ENCODE measurements at places on chromosomes 2 and 18. TPM values are rescaled to one million over a fixed set of nuclear protein-coding genes. Genes with fewer than 3 reads are reported as not detected.

GRCh38 chr18:7749510-7749981 lies 182.4 kb downstream of the PTPRM start:
- no peak for DNase-seq

GRCh38 chr2:241033336-241033987 lies 35.0 kb downstream of the SNED1 start:
- no peak for DNase-seq

- no peak for DNase-seq
Observed at GRCh38 chr2:134917360-134917865, 1.2 kb upstream of the CCNT2 start.

- no peak for DNase-seq
Observed at GRCh38 chr2:45812011-45812500, 160.6 kb downstream of the PRKCE start.

GRCh38 chr2:214604861-214605260 lies 194.0 kb downstream of the VWC2L start:
- no peak for DNase-seq

DNA sequence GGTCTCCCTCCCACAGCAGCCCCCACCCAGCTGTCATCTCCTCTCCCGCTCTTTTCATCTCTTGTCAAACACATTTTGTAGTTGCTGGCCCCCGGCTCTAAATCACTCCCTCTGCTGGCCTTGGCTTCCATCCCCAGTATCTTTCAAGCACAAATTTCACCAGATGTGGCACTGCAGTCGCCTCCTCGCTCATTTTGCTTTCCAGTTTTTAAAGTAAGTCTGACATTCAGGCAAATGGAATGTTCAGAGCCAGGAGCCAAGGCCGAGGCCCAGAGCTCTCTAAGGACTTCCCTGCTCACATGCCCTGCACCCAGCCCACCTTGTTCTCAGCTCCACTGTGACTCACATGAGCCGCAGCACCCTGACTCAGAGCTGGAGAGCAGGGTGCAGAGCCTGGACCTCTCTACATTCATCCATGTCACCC lies 158.4 kb downstream of the GALNT14 start:
- no peak for DNase-seq

DNA sequence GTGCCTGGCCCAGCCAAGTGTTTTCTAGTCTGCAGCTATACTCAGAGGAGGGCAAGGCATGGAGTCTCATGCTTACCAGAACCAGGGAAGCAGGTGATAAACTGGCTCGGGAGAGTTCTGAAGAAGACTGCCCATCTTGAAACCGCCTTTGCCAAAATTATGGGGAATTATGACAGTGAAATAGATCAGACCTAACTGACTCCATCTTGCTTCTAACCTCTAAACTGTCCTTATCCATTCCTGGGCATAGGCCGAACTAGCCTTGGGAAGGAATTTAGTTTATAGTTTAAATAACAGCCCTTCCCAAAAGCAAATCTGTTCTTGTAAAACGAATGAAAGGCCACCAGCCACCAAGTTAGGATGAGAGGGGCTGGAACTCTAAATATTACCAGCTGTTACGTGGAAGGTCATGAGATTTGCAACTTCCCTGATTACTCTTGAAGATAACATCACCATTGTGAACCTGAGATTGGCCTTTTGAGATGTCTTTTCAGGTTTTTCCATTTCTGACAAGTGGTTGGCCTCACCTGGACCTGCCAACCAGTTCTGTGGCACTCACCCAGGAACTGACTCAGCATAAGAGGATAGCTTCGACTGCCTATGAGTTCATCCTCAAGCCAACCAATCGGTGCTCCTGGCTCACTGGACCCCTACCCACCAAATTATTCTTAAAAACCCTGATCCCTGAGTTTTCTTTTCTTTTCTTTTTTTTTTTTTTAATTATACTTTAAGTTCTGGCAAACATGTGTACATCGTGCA lies 23.4 kb downstream of the CHCHD5 start:
- no peak for DNase-seq

DNA sequence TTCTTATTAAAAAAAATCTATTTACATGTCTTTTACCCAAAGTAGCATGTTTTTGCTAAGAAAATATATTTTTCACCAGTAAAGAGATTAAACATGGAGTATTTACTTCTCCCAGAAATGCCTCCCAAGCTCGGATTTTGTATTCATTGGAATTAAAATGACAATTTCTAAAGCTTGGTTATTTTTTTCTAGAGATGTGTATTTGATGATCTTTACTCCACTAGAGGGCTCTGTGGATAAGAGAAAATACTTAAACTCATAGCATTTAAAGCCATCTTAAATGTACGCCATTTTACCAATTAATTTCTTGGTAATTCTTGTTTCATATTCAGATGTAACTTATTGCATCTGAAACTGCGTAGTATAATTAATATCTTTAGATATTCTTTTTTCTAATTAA lies 461.4 kb downstream of the GALR1 start:
- no peak for DNase-seq

The ABCG8 gene
- total RNA-seq: not detected

The IRS1 gene
- 12.4 TPM for total RNA-seq

Data from chondrocyte (in vitro differentiated cells).